ENCODE measurements at places on chromosomes 13 and 19.

GRCh38 chr13:77172650-77173049 lies 145.7 kb upstream of the FBXL3 start:
- no peak for DNase-seq

DNA sequence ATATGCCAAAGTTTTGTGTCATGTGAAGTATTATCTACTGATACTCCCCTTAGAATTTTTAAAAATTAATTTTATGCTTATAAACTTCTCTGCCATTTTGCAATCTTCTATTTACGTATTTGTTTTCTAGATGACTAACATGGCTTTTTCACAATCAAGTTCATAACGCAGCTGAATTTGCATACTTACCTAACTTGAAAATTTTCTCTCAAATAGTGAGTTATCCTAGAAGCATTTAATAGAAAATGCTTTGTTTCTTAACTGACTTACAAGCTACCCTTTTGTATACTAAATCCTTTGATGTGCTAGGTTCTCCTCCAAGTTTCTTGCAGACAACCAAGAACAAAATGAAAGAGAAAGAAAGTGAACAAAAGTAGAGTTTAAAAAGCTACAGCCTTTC lies 683.5 kb downstream of the LIG4 start:
- DNase-seq, result no peak

DNA sequence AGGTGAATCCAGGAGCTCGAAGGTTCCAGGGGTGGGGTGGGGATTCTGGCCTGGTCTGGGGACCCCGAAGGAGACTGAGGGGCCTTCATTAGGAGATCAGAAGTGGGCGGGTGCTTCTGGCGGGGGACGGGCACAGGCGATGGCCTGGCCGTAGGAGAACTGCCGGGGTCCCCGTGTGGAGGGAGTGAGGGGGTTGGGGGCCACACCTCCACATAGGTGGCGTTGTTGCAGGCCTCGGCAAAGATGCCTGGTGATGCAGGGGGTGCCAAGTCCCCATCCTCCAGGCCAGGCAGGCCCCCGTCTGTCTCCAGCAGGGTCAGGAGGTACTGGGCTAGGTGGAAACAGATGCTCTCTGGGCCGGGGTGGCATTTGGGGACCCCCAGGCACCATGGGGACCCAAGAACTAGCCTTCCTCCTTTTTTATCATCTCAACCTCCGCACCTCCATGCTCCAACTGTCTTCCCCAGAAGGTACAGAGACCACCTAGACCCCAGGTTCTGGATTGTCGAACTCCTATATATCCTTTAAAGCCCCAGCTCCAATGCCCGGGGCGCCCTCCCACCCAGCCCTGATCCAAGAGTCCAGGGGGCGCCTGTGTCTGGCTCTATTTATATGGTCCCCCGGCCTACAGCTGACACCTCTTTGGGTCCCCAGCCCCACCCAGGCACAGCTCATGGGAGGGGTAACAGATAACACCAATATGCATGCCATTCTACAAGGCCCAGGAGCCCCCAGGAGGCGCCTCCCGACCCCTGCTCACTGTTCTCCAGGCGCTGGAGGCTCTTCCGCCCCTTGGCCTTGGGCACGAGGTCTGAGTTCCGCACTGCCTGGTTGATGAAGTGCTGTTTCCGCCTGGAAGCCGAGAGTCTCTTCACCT lies 8.2 kb downstream of the RNU6-9 start:
- DNase-seq, result no peak

DNA sequence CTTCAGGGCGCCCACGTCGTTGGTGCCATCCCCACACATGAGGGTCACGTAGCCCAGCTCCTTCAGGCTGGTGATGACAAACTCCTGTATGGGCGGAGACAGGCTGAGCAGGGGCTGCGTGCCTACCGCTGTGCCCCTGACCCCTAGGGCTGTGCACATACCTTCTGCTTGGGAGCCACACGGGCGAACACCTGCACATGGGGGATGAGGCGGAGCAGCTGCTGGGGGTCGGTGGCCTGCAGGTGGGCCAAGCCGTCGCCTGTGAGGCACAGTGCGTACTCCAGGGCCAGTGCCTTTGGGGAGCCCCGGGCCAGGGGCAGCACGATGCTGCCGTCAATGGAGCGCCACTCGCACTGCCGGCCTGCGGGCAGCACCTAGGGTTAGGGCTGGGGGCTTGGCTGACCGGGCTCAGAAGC lies 6.1 kb upstream of the GMIP start:
- DNase-seq, result no peak

DNA sequence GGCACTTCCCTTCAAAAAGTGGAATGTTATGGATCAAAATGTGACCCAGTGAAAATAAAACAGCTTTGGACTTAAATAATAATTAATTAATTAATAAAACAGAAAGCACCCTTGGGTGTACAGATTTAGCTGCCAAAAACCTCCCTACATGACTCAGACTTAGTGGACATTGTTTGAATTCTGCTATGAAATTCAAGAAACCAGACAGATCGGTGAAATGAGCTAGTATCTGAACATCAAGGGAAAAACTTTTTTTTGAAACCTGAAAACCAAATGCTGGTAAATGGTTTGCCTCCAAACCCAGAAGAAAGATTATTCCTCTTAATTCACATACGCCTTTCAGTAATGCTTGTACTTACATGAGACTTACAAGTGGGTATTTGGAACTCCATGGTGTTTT lies 33.5 kb downstream of the SOX21 start:
- DNase-seq, result no peak

- no peak for DNase-seq
Observed at GRCh38 chr13:39020853-39021462, 16.9 kb downstream of the PROSER1 start.

GRCh38 chr13:46726347-46726746 lies 70.6 kb downstream of the ESD start:
- DNase-seq, result no peak

DNA sequence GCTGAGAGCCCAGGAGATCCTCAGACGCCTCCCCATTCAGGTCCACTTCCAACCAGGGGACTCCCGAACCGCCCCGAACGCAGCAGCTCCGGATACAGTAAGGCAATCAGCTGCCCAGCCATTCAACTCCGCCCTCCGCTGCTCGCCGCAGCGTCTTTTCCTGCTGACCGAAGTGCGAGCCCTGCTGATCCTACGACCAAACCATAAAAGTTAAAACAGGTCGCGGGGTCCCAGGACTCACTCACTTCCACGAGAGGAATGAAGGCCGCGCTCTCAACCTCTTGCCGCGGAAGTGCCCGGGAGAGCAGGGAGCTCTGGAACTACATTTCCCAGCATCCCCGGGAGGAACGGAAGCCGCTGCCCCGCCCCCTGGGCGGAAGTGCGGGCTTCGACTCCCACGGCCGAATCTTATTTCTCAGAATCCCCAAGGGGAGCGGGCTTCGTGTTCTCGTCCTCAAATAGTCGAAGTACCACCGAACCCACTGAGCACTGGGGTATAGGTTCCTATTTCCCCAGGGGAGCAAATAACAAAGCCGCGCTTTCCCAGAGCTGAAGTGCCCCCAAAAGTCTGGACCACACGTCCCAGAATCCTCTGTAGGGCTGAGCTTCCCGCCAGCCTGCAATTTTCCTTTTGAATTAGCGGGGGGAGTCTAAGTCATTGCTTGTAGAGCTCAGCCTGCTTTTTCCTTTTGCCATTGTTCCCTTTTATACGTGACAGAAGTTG lies at the start of gene ZNF45:
TSS of gene ZNF45 (minus strand) at position 298 of the 724 bp plus-strand sequence. CDS start 13,097 bp downstream, outside the sequence.
- peak; percentile 92 for DNase-seq

GRCh38 chr13:84645196-84646012 lies 763.1 kb upstream of the SLITRK1 start:
- DNase-seq, result no peak

GRCh38 chr13:41791056-41791455 lies 169.9 kb downstream of the VWA8 start:
- no peak for DNase-seq

DNA sequence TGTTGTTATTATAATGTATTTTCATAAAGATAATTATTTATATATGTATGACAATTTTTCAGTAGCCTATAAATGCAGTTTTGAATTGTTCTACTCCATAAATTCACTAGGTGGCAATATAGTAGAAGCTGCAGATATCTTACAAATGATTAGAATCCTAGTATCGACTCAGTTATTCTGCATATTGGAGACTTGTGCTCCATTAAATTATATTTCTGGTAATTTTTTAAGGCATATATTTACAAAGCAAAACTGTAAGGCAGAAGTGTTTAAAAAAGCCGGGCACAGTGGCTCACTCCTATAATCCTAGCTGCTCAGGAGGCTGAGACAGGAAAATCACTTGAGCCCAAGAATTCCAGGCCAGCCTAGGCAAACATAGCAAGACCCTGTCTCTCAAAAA lies 58.7 kb downstream of the DPY19L3 start:
- no peak for DNase-seq

- DNase-seq, result no peak
Observed at GRCh38 chr19:35213663-35214632, 14.6 kb downstream of the FAM187B start.

- DNase-seq, result no peak
Observed at GRCh38 chr19:58123354-58123753, 25.3 kb upstream of the ZSCAN18 start.

DNA sequence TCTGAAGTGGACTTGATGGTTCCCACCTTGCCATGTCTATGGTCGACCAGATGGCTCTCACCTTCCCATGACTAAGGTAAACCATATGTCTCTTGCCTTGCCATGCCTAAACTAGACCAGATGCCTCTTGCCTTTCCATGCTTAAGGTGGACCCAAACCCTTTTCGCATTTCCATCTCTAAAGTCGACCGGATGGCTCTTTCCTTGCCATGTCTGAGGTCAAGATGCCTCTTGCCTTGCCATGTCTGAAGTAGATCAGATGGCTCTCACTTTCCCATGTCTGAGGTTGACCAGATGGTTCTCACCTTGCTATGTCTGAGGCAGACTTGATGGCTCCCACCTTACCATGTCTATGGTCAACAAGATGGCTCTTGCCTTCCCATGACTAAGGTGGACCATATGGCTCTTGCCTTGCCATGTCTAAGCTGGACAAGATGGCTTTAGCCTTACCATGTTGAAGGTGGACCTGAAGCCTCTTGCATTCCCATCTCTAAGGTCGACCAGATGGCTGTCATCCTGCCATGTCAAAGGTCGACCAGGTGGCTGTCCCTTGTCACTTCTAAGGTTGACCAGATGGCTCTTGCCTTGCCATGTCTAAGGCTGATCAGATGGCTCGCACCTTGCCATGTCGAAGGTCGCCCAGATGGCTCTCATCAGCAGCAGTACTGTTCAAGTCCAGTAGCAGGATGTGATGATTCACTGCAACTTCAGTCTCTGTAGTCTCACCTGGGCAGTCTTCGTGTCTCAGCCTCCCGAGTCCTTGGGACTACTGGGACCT lies 1439.4 kb downstream of the UQCRFS1 start:
- no peak for DNase-seq

DNA sequence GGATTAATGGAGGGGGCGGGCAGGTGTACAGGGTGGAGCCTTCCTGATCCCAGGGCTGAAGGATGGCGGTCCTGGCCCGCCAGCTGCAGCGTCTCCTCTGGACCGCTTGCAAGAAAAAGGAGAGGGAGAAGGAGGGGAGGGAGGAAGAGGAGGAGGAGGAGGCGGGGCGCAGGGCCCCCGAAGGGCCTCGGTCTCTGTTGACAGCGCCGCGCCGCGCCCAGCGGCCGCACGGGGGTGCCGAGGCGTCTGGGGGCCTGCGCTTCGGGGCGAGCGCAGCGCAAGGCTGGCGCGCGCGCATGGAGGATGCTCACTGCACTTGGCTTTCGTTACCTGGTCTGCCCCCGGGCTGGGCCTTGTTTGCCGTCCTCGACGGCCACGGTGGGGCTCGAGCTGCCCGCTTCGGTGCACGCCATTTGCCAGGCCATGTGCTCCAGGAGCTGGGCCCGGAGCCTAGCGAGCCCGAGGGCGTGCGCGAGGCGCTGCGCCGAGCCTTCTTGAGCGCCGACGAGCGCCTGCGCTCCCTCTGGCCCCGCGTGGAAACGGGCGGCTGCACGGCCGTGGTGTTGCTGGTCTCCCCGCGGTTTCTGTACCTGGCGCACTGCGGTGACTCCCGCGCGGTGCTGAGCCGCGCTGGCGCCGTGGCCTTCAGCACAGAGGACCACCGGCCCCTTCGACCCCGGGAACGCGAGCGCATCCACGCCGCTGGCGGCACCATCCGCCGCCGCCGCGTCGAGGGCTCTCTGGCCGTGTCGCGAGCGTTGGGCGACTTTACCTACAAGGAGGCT lies at the start of gene PPM1N:
TSS of gene PPM1N (plus strand) at position 33 of the 785 bp plus-strand sequence. CDS start at position 63, 30 bp downstream.
- peak; percentile 68 for DNase-seq

GRCh38 chr13:67146523-67147130 lies 83.5 kb downstream of the PCDH9 start:
- no peak for DNase-seq

Measured in NCI-H1930 (cell line).